ENCODE measurements at places on chromosomes 4 and X. TPM values are rescaled to one million over a fixed set of nuclear protein-coding genes. Genes with fewer than 3 reads are reported as not detected.

DNA sequence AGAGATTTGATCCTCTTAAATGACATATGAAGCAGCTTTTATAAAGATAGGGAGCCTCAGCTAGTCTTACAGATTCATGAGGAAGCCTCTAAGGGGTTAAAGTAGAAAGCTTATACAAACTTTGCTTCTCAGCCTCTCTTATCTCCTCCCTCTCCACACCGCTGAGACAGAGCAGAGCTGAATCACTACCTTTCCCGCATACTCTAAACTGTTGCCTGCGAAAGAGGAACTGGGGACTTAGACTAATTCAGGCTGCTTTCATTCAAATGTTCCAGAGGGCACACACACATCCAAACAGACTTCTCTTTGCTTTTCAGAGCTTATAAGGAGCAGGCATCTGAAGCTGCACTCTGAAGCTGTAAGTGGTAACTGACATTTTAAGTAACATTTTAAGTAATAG is at the start of gene SERTM2:
Gene SERTM2, plus strand, starts transcription at position 169 of the 400 bp plus-strand sequence. CDS start 7,213 bp downstream, outside the sequence.
- no peak within 1 kb of the TSS for H3K4me3 ChIP-seq
- H3K4me1 ChIP-seq = no peaks in the 10 kb centered on the region
- H3K36me3 ChIP-seq = no peaks in the 10 kb centered on the region
- DNase-seq = no peak
- no peak within 1 kb of the TSS for H3K27ac ChIP-seq
- H3K27me3 ChIP-seq = no peaks in the 10 kb centered on the region

GRCh38 chr4:112343330-112344080 is 46.3 kb downstream of the ALPK1 start:
- DNase-seq = no peak
- H3K27ac ChIP-seq = no peak overlapping the region
- no peak overlapping the region for H3K4me3 ChIP-seq

DNA sequence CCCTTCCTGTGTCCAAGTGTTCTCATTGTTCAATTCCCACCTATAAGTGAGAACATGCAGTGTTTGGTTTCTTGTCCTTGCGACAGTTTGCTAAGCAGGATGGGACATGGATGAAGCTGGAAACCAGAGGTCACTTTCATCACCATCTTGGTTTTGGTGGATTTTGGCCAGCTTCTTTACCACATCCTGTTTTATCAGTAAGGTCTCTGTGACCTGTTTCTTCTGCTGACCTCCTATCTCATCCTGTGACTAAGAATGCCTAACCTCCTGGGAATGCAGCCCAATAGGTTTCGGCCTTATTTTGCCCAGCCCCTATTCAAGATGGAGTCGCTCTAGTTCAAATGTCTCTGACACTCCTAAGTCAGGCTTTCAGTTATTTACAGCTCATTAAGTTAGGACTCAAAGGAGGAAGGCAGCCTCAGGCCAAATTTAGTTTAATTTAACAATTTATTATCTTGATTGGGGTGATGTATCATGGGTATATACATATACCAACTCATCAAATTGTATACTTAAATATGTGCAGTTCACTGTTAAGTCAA is 169.9 kb upstream of the NDP start:
- H3K4me3 ChIP-seq = no peak overlapping the region
- H3K27me3 ChIP-seq = no peaks in the 10 kb centered on the region
- no peak for DNase-seq
- H3K4me1 ChIP-seq = no peaks in the 10 kb centered on the region

DNA sequence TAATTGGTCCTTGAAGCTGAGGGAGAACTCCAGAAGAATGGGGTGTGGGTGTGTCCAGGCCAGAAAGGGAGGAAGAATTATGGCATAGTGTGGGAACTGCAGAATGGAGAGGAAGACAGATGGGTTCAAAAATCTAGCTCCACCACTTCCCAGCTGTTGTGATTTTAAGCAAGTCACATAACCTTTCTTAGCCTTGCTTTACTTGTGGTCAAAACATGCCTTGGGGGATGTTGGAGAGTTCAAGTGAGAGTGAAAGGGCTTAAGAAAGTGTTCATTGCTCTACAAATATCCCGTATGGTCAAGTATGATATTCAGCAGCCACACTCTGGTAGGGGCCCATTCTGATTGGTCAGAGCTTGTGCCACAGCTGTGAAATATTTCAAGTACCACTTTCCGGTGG is 15.0 kb upstream of the STARD8 start:
- H3K36me3 ChIP-seq = no peaks in the 10 kb centered on the region
- no peaks in the 10 kb centered on the region for H3K27me3 ChIP-seq
- no peak for DNase-seq
- no peaks in the 10 kb centered on the region for H3K4me1 ChIP-seq
- H3K4me3 ChIP-seq = no peak overlapping the region

DNA sequence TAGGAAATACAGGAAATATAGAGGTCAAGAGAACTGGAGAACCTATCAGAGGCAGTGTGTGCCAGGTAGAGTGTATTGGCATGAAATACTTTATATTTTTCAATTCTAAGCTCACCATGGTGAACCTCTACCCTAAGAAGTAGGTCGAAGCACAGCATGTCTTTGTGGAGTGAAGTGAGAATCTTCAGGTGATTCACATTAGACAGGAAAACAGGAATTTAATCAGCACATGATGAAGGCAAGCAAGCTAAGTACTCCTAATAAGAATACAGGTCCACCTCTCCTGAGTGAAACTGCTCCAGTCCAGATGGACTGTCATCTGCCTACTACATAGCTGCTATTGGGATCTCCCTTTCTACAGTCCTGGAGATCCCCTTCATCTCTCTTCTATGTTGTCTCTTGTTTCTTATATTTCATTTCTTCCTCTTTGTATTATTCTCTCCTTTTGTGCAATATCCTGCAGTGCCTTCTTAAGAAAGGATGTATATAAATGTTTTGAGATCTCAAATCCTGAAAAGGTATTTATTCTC is 159.0 kb downstream of the LRBA start:
- H3K4me1 ChIP-seq = no peaks in the 10 kb centered on the region
- H3K27me3 ChIP-seq = no peaks in the 10 kb centered on the region
- no peak overlapping the region for H3K27ac ChIP-seq

ANKRD50 gene
- 28.7 TPM for total RNA-seq

GRCh38 chrX:41334363-41335197 is 618 bp downstream of the DDX3X start:
- peak overlapping the region; percentile 78 for H3K4me3 ChIP-seq
- no peaks in the 10 kb centered on the region for H3K4me1 ChIP-seq

DNA sequence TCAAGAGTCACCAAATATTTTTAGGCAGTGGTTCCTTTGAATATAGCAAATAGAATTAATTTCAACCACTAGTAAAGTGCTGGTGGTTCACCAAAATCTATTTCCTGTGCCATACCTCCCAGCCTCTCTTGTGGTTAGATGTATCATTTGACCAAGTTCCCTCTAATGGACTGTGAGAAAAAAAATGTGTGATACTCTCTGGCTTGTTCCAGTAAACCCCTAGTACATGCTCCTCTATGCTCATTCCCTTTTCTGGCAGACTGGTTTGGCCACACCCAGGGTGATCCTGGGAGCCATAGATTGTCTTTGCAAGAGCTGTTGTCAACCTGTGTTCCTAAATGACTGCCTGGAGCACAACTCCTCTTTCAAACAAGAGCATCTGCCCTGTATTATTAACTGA is 109.5 kb downstream of the FRAS1 start:
- H3K36me3 ChIP-seq = no peaks in the 10 kb centered on the region
- H3K27me3 ChIP-seq = no peaks in the 10 kb centered on the region
- H3K27ac ChIP-seq = no peak overlapping the region
- no peak for DNase-seq

GRCh38 chr4:8707045-8707781 is 114.6 kb downstream of the CPZ start:
- peaks cover 5% of the 10 kb centered on the region for H3K27me3 ChIP-seq
- no peak for DNase-seq
- H3K36me3 ChIP-seq = no peaks in the 10 kb centered on the region
- H3K27ac ChIP-seq = no peak overlapping the region
- H3K4me3 ChIP-seq = no peak overlapping the region

- H3K27ac ChIP-seq = peak overlapping the region; percentile 22
- DNase-seq = no peak
- no peak overlapping the region for H3K4me3 ChIP-seq
- H3K4me1 ChIP-seq = no peaks in the 10 kb centered on the region
Measured at GRCh38 chrX:10579112-10580011, 41.0 kb downstream of the MID1 start.

PDK3 gene
- 54.3 TPM for total RNA-seq
